ENCODE measurements at places on chromosomes 12 and 14.
A peak's percentile ranks its signal among the peaks of the same experiment; 100 is the strongest.

DNA sequence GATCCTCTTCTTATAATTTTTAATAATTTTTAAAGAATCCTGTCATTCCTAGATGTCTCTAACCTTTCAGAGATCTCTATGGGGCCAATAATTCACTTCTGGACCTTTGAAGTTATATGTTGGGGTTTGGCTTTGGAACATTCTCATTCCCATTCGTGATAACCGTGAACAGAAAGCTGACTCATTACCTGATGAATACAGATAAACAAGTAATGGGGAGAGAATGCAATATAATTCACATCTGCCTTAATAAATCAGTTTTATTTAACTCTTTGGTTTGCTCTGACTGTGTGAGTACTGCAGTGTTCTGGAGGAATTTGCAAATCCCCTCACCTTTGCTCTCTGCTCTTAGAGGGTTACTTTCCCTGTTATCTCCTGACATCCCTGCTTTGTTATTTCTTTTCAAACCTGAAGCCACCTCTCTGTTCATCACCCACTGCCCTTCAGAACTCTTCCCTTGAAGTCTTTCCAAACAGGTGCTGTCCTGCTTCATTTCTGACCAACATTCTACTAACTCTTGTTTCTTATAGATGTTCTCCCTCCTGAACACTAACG, 79.6 kb upstream of the SLC38A2 start:
- DNase-seq = no peak

GRCh38 chr14:34935488-34935887, 47.3 kb upstream of the SRP54 start:
- no peak for DNase-seq

- no peak for DNase-seq
Observed at GRCh38 chr12:123233505-123234308, 471 bp downstream of the MTRFR start.

DNA sequence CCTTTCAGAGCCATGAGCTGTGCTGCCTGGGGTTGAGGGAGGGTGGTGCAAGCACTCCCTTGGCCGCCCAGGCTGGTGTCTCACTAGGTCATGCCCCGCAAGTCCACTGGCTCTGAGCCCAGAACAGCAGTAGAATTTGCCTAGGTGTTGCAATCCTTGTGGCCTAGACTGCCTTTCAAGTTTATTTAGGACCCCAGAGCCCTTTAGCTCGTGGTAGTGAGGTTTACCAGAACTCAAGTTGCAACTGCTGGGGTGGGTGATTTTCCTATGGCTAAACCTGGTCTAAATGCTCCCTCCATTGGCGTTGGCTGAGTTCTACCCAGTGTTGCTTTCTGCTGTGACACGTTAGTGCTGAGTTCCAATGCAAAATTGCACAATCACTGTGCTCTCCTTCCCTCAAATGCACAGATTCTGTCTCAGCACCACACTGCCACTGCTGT, 287.2 kb downstream of the BCAT1 start:
- DNase-seq = peak; percentile 68

- DNase-seq = no peak
Observed at GRCh38 chr14:89166633-89167032, 250.4 kb downstream of the FOXN3 start.

DNA sequence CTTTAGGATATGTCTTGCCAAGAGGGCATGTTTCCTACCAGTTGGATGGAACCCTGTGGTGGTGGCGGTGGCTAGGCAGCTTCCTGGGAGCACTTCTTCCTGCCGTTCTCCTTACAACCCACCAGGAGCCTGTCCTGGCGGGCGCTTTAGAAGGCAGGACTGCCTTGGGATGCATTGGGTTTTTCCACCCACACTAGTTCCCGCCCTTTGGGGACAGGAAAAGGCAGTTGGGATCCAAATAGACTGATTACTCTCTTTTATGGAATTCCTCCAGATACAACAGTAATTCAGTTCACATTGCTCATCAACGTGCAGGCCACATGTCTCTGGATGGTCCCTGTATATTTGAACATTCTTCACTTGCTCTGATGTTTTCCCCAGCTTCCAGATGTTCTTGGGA, 305.7 kb upstream of the SSTR1 start:
- no peak for DNase-seq

DNA sequence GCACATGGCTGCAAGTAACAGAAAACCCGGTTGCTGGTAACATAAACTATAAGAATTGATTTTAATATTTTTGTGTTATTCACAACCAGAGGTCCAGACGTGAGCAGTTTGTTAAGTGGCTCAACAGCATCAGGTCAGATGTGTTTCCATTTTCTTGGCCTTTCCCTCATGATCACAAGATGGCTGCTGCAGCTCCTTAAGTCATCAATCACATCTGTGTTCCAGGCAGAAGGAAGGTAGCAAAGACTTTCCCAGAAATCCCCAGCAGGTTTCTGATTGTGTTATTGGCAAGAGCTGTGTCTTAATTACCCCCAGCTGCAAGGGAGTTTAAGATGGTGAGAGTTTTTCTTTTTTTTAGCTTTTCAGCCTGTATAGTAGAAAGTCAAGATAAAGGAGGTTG, 40.4 kb upstream of the MYL2 start:
- DNase-seq = no peak

DNA sequence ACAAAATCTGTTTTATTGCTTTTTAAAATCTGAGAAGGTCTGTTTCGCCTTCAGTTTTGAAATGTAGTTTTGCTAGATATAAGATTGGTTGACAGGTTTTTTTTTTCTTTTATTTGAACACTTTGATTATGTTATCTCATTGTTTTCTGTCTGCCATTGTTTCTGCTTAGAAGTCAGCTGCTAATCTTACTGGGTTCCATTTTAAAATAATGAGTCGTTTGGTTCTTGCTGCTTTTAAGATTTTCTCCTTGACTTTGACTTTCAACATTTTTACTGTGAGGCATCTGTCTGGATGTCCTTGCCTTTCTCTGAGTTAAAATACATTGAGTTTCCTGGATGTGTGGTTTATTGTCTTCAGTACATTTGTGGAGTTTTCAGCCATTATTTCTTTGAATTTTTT, 56.7 kb downstream of the ADIPOR2 start:
- no peak for DNase-seq

GRCh38 chr14:95774265-95775160, 60.6 kb upstream of the TCL1A start:
- peak; percentile 63 for DNase-seq

DNA sequence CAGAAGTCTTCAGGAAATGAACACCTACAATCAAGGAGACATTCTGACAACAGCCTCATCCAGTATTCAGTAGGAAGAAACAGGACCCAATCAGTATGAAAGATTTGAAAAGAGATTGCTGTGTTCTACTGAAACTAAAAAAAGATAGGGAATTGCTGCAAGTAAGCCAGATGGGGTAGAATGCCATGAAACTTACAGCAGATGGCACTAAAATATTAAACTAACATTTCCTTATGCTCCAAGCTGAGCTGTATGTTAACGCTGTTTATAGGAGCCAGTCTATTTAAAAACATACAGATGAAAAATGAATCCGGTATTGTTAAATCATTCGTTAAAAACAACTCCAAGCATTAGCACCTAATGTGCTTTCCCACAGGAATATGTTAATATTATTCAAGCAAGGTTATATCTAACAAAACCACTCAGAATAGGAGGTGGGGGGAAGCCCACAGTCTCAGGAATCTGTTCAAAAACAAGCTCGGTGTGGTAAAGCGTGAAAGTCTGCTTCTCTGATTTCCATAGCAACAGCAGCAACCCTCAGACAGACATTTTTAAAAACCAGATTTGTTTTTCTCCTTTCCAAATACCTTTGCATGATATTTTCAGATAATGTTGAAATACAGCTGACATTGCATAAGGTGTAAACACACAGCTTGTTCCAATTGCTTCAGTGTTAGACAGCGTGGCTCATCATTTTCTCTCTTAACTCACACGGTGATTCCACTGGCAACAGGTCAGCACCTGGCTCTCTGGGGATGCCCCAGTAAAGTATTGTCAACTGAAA, 131.4 kb upstream of the CCDC175 start:
- DNase-seq = no peak

DNA sequence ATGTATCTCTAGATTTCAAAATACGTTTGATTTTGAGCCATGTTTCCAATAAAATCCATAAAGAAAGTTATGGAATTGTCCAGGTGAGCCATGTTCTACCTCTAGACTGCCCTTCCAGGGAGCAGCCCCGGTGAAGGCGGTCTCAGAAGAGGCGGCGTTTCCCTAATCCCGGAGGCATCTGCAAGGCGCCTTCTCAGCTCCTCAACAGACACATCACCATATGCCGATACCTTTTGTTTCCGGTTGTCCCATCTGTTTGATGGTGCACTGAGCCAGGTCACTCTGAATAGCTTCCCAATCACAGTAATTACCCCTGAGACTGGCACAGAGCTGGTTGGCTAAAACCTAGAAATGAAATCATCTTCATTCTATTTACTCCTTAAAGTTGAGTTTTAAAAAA, 305.5 kb upstream of the FKBP4 start:
- no peak for DNase-seq

GRCh38 chr12:91240386-91241095, 57.9 kb upstream of the DCN start:
- DNase-seq = no peak

- no peak for DNase-seq
Observed at GRCh38 chr12:122389677-122390076, 32.8 kb downstream of the CLIP1 start.

DNA sequence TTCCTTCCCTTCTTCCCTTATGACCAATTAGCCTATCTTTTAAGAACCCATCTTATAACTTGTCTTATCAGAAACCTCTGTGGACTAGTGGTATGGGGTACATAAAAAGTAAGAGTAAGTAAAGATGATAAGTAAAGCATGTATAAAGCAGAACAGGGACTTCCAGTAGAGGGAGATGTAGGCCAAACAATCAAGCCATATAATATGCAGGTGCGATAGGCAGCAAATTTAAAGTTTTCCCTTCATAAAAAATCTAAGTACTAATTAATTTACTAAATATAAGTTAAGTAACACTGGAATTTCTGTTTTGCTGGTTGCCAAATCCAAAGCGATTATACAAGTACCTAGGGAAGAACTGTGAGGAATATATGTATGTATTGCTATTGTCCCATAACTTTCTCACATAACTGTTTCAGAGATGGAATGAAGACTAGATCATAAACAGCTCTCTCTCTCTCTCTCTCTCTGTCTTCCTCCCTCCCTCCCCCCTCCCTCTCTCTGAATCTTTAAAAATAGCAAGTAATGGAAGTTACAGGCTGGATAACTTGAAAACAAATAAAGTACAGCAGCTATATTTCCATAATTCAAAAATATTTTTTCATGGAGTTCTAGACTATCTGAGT, 25.7 kb downstream of the METTL25 start:
- no peak for DNase-seq

DNA sequence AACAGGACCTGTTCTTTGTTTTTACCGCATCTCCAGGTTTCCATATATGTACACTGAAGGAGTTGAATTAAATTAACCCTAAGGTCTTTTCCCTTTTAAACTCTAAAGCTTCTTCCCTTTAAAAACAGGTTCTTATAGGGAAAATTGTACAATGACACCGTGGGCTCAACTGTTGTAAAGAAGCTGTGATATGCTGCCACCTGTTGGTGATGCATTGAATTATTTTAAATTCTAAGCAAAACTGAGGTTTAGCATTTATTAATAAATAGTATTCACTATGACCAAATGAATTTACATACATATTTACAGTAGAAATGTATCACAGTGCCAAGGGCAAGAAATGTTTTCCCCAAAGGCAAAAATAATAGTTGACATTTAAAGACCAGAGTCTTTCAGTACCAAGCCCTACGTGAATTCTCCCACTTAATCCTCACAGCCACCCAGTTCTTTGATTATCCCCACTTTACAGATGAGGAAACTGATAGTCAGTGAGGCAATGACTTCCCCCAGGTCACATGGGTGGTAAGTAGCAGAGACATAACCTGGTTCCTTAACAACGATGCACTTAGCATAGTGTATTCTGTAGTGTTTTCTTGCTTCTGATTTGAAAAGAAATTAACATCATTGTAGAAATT, 35.7 kb upstream of the TMEM263 start:
- no peak for DNase-seq

DNA sequence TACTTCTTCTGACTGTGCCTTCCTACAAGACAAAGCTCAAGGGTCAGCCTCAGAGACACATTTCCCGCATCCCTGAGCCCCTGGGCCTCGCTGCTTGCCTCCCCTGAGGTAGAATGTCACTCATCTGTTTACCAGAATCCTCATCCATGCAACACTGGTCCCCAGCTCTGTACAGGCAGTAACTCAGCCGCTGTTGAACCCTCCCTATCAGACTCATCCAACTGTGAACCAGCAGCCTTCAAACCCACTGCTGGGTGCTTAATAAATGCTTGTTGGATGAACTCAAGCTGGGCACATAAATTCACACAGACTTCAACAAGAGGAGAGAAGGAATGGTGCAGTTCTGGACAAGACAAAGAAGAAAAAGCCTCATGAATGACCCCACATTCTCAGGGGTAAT, 6.1 kb downstream of the NT5DC3 start:
- no peak for DNase-seq

DNA sequence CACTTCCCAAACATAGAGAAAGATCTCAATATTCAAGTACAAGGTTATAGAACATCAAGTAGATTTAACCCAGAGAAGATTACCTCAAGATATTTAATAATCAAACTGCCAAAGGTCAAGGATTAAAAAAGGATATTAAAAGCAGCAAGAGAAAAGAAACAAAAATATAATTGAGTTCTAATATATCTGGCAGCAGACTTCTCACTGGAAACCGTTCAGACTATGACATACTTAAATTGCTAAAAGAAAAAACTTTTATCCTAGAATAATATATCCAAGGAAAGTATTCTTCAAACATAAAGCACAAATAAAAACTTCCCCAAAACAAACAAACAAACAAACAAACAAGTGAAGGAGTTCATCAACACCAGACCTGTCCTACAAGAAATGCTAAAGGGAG, 92.4 kb downstream of the FSCB start:
- DNase-seq = no peak

GRCh38 chr14:69694730-69695281, 72.1 kb upstream of the SRSF5 start:
- no peak for DNase-seq
